ENCODE measurements at places on chromosomes 16 and 17.

DNA sequence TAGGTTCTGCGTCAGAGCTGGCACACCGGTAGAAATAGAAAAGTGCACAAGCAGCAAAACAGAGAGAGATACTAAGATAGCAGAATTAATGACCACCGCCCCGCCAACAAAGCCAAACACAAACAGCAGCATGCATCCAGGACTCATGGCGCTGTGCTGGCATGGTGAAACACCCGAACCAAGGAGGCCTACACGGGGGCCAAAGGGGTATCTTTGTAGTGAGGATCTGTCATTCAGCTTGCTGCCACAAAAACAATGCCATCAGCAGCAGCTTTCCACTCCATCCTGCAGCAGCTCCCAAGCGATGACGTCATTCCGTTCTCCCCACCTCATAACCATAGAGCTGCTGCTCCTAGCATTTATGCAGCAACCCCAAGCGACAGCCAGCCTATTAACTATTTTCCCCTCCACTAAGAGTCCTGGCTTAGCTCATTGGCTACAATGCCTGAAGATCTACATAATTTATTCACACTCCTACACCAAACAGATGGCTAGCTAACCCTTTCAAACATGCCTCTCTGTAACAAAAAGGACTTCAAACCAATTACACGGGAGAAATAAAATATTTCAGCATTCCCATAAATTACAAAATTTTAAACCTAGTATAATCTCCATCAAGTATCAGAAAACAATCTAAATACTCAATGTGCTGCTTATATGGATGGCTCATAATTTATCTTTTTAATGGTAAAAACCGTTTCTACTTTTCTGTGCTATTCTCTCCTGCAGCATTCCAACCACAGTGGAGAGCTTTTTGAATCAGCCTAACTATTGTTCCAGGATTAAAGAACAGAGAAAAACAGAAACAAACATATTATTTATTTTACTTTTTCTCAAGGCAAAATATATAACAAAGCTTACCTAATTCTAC, 73.9 kb downstream of the SPAG9 start:
- peak; percentile 87 for DNase-seq

DNA sequence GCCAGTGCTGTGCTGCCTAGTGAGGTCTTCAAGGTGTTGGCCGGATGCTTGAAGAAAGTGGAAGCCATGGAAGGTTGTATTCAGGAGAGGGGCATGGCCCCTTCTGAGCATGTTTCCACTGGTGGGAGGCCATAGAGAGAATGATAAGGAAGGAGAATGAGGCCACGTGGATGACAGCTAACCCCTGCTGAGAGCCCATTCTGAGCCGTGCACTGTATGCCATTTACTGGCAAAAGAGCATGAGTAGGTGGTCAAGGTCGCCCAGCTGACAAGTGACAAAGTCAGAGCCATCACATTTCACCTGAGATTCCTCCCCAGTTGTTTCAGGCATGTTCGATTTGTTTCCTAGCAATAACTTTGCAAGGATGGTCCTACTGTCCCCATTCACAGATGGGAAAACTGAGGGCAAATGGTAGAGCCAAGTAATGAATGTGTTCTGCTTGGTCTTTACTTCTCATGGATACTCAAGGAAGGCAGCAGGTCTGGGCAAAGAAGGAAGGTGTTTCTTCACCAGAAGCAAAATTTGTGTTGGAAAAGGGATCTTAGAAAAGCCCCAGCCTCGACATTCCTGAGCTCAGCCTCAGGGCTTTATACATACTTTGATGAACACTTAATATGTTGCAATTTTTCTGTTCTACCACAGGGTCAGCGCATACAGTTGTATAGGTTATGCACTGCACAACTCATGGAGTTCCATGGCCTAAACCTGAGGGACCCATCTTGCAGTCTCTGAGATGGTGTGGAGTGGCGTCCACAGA, 10.5 kb upstream of the NKD1 start:
- no peak for DNase-seq

GRCh38 chr17:17468217-17469010, 8.4 kb upstream of the MED9 start:
- DNase-seq = no peak

GRCh38 chr16:20763461-20764232, at the start of gene ACSM3:
TSS of gene ACSM3 (plus strand) at chr16:20764014. CDS start at chr16:20770035, 6,021 bp downstream.
- peak; percentile 76 for DNase-seq

DNA sequence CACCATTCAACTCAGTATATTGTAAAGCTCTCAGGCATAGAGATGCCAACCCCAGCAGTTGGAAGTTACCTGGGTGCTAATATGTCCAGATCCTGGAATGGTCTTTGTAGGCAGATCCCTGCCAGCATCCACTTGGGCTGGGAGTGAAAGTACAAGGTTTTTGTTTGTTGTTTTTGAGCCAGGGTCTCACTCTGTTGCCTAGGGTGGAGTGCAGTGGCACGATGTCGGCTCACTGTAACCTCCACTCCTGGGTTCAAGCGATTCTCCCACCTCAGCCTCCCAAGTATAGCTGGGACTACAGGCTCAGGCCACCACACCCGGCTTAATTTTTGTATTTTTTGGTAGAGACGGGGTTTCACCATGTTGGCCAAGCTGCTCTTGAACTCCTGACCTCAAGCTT, 177.6 kb downstream of the IRF8 start:
- DNase-seq = no peak

- DNase-seq = no peak
Measured at GRCh38 chr16:26840691-26841090, 226.0 kb upstream of the C16orf82 start.

DNA sequence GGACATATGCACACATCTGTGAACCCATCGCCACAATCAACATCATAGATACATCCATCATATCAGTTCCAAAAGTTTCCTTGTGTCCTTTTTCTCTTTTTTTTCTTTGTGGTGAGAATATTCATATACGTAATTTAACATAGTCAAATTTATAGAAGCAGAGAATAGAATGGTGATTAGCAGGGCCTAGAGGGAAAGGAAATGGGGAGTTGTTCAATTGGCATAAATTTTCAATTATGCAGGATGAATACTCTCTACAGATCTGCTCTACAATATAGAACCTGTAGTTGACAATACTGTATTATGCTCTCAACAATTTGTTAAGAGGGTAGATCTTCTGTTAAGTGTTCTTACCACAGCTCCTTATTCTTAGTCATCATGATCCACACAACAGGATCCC, 413.2 kb downstream of the SHISA9 start:
- no peak for DNase-seq
